ENCODE measurements at places on chromosomes 7 and 10. TPM values are rescaled to one million over a fixed set of nuclear protein-coding genes. Genes with fewer than 3 reads are reported as not detected.

DNA sequence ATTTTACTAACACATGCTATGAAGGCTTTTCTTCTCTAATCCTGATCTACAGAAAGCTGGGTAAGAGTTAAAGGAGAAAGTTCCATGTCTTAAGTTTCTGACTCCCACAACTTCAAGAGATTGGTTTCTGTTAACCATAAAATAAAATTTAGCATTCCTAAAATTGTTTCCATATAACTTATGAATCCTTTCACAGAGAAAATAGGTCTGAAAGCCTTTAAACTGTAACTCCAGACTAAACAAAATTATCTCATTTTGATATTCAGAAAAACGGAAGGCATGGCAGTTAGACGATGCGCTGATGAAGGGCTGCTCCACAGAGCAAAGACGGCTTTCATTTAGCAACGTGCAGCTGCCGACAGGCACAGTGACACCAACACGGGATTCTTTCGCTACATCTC lies 133.3 kb downstream of the SLC25A13 start:
- DNase-seq: no peak

- DNase-seq: no peak
Observed at GRCh38 chr10:37734971-37735370, 122.4 kb downstream of the ZNF248 start.

- DNase-seq: no peak
Observed at GRCh38 chr7:6360841-6361240, 86.9 kb downstream of the DAGLB start.

DNA sequence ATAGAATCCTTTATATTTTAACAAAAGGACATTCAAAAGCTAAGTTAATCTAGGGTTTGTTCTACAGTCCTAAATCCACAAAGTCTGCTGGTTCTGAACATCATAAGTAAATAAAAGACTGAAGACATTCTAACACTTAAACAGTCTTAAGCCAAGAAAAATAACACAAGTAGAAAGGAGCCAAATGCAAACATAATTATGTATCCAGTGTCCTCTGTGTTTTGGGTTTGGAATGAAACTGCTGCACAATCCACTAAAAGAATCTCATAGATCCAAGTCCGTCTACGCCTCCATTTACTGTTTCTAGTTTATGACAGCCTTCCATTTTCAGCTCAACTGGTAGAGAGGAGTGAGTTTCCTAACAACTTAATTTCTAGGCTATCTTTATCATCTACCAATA lies 623.6 kb upstream of the FZD8 start:
- DNase-seq: no peak

- no peak for DNase-seq
Observed at GRCh38 chr10:31728698-31729224, 199.9 kb downstream of the ARHGAP12 start.

The HNRNPF gene
- 223 TPM for polyA plus RNA-seq

The GPR146 gene
- 4.8 TPM for polyA plus RNA-seq

Data from renal pelvis (tissue), 12 donors.